ENCODE measurements at places on chromosomes 11 and 22.

- no peak for DNase-seq
These were observed 945 bp downstream of the ROBO3 start for GRCh38 chr11:124865902-124866851.

DNA sequence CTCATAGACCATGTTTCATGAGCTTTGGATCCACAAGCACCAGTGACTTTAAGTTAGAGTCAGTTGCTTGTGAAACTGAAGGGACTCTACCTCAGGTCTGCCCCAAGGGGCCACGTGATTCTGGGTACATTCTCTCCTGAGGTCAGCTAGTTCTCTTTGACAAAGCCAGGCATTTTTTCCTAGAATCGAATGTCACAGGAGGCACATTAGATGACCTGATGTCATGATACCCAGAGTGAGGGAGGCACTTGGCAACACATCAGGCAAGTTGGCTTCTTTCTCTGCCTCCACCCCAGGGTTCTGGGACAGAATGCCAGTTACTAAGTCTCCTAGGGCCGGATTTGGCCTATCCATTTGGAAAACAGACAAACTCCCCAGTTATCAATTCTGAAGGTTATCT is 93.0 kb downstream of the APIP start:
- DNase-seq: no peak

DNA sequence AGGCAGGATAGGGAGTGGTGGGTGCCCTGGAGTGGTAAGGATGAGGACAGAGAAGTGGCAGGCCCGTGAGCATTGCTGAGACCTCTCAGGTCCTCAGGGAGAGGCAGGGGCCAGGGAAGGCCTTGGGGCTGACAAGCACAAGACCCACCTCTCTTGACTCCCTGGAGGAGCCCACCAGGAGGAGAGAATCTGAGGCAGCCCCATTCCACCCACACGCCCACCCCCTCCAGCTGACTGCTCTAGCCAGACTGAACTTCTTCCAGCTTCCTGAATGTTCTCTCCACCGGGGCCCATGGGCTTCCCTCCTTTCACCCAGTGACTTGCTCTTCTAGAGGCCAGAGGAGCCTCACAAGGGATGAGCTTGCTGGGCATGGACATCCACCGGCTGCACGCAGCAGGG is 1403.0 kb downstream of the BRD1 start:
- DNase-seq: no peak

DNA sequence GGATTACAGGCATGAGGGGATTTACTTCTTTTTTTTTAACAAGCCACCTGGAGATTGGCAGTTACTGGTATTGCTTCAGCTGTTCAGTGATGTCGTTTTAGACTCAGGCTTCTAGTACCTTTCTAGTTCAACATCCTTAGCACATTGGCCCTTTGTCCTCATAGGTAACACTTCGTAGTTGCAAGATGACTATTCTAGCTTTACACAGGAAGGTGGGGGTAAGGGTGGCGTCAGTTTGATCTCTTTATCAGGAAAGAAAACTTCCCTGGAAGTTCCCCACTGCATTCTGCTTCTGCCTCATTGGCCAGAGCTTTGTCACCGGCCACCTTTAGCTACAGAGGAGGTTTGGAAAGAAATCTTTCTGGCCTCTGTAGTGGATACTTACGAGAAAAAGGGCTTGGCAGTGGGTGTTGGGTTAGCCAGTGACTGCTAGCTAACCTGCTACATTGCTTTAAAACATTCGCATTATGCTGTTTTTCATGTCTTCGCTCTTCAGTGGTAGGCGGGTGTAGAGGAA is 40.7 kb downstream of the SFI1 start:
- DNase-seq: no peak

- no peak for DNase-seq
These were observed 414 bp downstream of the JOSD1 start for GRCh38 chr22:38700270-38700788.

DNA sequence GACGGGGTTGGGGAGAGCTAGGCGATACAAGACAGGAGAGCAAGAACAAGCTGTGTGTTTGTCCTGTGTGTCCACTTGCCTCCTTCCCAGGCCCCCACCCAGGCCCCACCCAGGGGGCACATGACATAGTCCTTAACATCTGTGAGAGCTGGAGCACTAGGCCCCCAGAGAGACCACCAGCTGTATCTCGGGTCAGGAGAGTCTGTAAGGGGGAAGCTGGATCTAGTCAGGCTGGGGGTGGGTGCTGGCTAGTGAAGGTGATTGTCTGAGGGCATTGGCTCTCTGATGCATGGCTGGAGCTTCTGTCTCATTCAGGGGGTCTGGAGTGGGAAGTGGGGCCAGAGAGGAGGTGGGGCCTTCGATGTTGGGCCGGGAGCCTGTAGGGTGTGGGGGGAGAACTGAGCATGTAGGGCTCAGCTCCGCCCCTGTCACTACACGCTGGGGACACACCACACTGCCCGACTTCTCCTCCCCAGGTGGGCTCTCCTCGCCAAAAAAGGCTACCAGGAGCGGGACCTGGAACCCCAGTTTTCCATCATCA is 571 bp downstream of the P2RX6 start:
- DNase-seq: no peak

DNA sequence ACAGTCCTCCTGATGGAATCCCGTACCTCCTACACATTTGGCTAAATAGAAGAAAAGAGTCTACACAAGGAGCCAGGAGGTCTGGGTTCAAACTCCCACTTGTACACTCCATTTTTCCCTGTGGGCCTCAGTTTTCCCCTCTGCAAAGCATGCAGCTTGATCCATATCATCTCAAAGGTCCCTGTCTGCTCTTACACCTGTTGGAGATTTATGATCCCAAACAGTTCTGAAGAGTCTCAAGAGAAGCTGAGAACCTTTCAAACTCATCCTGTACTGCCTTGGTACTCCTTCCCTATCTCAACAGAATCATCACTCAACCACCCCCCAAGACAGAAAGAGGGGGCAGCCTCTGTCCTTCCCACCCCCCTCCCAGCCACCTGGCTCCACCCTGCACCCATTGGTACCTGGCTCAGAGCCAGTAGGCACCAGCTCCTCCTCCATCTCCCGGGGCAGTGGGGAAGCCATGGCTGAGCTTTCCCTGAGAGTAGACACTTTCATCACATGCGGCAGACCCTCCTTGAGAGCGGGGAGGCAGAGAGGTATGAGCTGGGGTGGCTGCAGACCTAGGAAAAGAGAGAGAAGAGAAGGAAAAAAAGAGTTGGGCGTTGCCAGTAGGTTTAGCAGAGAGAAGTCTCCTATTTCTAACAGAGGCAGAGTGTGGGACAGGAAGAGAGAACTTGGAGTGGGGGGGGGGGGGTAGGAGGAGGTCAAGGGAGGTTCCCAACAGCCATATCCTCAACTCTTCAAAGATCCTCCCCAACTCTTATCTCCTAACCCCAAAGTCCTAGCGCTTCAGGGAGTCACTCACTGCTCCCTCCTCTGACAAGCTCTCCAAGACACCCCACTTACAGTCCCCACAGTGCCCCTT is 3.1 kb downstream of the TNKS1BP1 start:
- no peak for DNase-seq

DNA sequence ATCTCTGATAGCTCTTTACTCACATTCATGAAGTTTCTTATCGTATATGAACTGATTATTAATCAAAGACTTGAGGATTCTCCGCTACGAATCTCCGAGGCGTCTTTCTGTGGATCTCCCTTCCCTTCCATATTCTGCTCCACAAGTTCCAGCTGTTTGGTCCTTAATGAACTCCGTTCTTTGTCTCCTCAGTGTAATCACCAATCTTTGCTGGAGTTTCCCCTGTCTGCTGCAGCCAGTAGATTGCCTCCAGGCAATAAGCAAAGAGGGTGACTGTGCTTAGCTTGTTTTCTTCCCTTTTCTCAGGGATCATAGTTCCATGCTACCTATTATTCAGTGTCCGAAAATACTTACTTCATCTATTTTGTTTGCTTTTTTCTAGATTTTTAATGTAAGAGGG is 169.6 kb upstream of the FOLH1 start:
- no peak for DNase-seq

GRCh38 chr11:69480547-69481392 is 693 bp upstream of the LINC01488 start:
- no peak for DNase-seq

GRCh38 chr11:124717786-124718651 is 21.7 kb upstream of the NRGN start:
- no peak for DNase-seq

DNA sequence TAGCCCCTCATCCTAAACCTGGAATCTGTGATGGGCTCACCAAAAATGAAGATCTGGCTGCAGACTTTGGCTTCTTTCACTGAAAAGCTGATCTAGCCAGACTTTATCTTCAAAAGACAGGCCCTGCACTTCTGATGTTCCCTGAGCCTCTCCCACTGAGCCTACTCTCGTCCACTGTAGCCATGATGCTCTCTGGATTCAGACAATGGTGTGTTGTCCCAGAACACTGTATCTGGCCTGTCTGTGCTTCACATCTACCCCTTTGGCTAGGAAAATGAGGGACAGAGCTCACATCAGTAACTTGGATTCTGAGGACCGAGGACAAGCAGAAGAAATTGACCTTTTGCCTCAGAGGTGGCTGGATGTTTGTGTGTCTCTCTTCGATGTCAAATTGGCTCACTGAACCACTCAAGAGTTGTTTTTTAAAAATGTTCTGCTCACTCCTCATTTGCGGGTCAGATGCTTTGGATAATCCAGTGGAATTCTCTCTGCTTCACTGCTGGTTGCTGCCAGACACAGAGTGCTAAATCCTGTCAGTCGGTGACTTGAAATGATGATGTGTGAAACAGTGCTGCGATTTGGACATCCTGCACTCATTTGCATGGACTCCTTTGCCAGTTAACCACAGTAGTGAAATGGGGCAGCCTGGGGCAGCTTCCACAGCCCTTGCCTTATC is 67.5 kb downstream of the ARFGAP2 start:
- peak; percentile 22 for DNase-seq

DNA sequence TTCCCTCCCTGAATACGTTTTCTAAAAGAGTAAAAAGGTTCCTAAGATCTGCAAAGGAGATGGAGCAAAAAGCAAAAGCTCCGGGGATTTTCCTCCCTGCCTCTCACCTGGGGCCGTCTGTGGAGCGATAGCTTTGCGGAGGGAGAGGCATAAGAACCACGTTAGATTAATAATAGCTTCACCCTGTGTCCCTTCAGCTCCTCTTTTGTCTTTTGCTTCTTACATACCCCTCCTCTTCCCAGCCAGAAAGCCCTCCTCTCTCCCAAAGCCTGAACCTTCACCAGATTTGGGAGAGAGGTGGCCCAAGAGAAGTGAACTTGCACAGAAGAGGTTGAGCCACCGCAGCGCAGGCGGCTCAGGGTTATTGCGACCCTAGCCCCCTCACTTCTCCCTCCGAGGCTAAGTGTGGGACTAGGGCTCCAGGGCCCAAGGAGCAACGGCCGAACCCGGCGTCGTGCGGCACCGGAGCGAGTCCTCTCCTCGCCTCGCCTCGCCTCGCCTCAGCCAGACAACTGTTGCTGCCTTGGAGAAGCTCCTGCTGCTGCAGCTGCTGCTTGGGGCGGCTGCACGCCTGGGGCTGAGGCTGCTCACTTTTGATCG is 97.6 kb upstream of the HSD17B12 start:
- DNase-seq: no peak

- DNase-seq: no peak
These were observed 2.0 kb upstream of the MRGPRF start for GRCh38 chr11:69014898-69015549.

- DNase-seq: no peak
These were observed 112.8 kb upstream of the CADM1 start for GRCh38 chr11:115616971-115617370.
